ENCODE measurements at places on chromosomes 7 and 10.

GRCh38 chr10:125980521-125981035 lies 84.2 kb downstream of the FANK1 start:
- DNase-seq: no peak

DNA sequence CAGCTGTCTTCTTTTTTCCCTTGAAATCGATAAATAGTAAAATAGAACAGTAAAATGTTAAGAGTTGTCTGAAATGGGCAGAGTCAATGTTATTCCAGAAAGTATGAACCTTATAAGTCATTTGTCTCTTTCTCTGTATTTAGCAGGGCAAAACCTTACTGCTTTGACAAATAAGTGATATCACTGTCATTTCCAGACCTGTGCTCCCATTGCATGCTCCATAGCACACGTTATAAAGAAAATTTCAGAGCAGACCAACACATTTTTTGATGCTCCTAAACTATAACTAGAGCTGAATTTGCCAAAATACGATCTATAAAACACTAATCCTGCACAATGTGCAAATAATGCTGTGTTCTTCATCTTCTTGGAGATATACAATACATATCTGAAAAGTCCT lies 1.1 kb downstream of the A1CF start:
- DNase-seq: no peak

DNA sequence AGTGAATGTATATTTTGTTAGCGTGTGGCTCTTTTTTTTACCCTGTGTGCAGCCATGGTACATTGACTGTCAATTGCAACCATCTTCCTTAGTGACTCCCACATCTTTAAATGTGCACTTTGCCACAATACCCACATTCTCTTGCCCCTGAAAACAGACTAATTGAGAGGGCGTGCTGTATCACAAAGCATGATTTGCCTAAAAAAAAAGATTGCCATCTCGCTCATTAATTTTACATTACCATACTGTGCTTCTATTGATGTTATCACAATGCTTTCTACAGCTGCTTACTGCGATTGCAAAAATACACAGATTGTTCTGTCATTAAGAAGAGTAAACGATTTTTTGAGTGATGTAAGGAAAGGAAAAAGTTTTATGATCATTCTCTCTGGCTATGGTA lies 613.1 kb upstream of the NRP1 start:
- DNase-seq: no peak

GRCh38 chr10:45376371-45376801 lies 2.4 kb downstream of the ALOX5 start:
- no peak for DNase-seq

- no peak for DNase-seq
Observed at GRCh38 chr7:38138171-38138570, 39.9 kb upstream of the STARD3NL start.

DNA sequence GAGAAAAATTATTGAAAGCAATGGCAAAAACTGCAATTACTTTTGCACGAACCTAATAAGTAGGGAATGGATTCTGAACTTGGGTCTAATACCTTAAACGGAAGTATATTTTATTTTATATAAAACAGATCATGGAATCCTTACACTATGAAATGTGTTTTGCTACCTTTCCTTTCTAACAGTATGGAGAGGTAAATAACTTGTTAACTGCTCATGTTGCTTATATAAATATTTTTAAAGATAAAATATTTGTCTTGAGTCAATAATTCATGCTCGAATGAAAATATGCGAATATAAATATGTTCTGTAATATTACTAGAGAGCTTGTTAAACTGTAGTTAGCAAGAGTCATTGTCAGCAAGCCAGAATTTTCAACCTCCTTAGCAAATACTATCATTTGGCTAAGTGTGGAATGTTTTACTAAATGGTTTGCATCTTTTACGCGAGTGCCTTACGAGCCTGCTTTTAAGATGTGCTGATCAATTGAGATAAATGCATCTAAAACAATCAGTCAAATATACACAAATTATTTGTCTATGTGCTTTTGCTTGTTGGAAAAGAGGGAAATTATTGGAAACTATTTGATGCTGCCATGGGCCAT lies 5.9 kb downstream of the GNAT3 start:
- no peak for DNase-seq

All from amniotic epithelial cell (primary cell).